AG04450 (cell line): ENCODE measurements at places on chromosomes 7 and 10.

GRCh38 chr7:63077841-63078240 is 920.8 kb upstream of the ZNF722 start:
- DNase-seq, result no peak

DNA sequence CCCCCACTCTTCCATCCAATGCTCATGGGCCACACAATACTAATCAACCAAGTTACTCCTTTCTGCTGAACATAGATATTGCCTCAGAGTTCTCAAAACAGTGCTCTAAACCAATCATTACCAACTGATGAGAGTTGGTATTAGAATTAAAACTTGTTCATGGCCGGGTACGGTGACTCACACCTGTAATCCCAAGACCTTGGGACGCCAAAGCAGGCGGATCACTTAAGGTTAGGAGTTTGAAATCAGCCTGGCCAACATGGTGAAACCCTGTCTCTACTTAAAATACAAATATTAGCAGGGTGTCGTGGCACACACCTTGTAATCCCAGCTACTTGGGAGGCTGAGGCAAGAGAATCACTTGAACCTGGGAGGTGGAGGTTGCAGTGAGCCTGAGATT is 8.2 kb downstream of the TM9SF3 start:
- DNase-seq, result no peak

GRCh38 chr10:53939654-53940053 is 861.4 kb downstream of the PCDH15 start:
- DNase-seq, result no peak

- DNase-seq, result no peak
Observed at GRCh38 chr10:22500656-22501340, 155.5 kb downstream of the SPAG6 start.

DNA sequence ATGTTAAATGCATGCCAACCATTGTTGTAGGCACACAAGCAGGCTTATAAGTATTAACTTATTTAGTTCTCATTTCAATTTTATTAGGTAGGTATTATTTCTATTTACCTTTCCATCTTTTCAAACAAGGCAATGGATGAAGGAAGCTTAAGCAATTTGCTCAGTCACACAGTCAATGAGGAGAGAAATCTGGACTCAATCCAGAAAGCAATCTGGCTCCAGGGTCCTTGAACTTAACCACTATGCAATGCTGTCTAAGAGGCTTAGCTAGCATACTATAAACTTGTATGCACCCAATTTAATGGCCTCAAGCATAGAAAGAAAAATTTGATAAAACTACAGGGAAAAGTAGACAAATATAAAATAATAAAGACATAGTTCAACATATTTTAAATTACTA is 88.6 kb downstream of the VWDE start:
- DNase-seq, result no peak

DNA sequence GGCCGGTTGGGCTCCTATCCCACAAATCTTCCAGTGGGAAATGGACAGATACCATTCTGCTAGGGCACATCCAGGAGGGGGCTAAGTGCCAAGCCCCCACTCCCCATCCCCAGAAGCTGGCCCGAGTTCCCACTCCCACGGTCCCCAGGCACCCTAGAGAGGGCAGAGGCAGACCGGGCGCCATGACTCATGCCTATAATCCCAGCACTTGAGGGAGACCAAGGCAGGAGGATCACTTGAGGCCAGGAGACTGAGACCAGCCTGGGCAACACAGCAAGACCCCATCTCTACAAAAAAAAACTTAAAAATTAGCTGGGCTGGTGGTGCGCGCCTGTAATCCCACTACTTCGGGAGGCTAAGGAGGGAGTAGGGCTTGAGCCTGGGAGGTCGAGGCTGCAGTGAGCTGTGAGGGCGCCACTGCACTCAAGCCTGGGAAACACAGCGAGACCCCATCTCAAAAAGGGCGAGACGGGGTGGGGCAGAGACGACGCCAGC is 870 bp downstream of the GNA12 start:
- no peak for DNase-seq

- DNase-seq, result no peak
Observed at GRCh38 chr7:131637859-131638258, 81.4 kb upstream of the PODXL start.

- peak; percentile 23 for DNase-seq
Observed at GRCh38 chr7:139232904-139233303, 1.9 kb downstream of the UBN2 start.
